A172 (cell line): ENCODE measurements at places on chromosomes 1 and 21. TPM values are rescaled to one million over a fixed set of nuclear protein-coding genes. Genes with fewer than 3 reads are reported as not detected.

TRIM67 gene
- total RNA-seq = 0.02 and 0.05 TPM in 2 replicates

CHRM3 gene
- 1.3 and 5.1 TPM in 2 replicates for total RNA-seq

BATF3 gene
- 1.6 and 2.1 TPM in 2 replicates for total RNA-seq

GART gene
- 149 and 187 TPM in 2 replicates for total RNA-seq

NEXN gene
- total RNA-seq = 4.0 and 5.6 TPM in 2 replicates

CHIA gene
- not detected in 2 replicates for total RNA-seq

PLEKHN1 gene
- total RNA-seq = 0.62 and 0.93 TPM in 2 replicates

AIRE gene
- not detected in 2 replicates for total RNA-seq

DNA sequence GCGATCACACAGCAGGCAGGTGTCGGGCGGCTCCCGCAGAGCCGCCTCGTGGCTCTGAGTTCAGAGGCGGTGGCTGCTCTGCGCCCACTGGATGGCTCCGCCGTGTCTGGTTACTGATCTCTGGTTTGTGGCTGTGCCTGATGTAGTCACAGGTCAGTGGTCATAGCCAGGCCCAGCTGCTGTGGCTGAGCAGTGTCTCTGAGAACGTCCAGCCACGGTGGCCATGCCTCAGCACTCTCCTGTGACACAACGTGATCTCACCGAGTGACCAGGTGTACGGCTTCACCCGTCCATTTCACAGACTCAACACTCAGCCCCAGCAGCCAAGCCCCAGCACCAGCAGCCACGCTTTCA is 61.2 kb downstream of the KCNN3 start:
- DNase-seq = no peak

- DNase-seq = no peak
Measured at GRCh38 chr1:918353-918752, 5.4 kb upstream of the SAMD11 start.

GRCh38 chr1:97190326-97190725 is 468.7 kb downstream of the PTBP2 start:
- peak; percentile 11 for DNase-seq

DNA sequence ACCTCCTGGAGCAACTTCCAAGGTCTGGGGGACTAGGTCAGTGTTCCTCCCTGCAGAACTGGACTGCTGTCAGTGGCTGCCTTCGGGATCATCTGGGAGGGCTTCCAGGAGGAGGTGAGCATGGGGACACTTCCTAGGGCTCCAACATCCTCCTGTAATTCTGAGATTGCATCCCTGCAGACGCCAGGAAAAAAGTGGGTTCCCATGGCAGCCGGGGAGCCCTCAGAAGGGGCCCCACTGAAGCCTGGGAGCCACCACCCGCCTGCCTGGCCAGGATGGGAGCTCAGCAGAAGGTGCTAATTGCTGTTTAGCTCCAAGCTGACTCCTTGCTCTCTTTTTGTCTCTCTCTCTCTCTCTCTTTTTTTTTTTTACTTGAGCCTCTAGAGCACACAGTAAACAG is 16.1 kb upstream of the ARF1 start:
- DNase-seq = no peak

- DNase-seq = no peak
Measured at GRCh38 chr1:248891758-248892157, 14.3 kb upstream of the PGBD2 start.

DNA sequence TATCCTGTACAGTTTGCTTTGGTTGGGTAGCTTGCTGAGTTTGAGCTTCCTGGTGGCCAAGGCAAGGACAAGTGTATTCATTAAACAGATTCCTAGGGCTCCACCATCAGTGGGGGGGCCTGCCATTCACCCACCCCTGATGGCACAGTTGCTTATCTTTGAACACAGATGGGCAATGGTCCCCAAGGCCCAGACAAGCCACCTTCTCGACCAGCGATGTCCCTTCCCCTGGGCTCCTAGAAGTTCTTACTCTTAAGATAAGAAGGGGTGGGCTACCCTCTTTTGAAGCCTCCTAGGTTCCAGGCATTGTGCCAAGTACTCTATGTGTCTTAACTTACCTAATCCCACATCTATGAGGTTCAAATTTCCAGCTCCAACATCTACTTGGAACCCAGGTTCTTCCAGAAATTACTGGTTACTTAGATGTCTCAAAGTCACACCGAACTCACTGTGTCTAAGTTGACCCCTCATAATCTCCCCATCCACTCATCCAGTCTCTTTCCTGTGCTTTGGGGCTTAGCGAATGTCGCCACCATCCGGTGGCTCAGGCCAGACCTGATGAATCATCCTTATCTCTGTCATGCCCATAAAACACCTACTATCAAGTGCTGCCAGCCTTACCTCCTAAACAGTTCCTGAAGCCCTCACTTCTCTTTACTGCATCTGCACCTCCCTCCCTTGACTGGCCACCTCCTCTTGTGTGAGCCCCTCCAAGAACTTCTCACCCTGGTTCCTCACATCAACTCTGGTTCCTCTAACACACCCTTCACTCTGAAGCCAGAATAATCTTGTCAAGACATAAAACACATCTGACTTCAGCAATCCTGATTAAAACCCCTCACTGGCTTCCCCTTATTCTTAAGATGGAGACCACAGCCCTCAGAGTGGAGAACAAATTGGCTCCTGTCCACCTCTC is 50.1 kb downstream of the KLHDC7A start:
- peak; percentile 54 for DNase-seq

DNA sequence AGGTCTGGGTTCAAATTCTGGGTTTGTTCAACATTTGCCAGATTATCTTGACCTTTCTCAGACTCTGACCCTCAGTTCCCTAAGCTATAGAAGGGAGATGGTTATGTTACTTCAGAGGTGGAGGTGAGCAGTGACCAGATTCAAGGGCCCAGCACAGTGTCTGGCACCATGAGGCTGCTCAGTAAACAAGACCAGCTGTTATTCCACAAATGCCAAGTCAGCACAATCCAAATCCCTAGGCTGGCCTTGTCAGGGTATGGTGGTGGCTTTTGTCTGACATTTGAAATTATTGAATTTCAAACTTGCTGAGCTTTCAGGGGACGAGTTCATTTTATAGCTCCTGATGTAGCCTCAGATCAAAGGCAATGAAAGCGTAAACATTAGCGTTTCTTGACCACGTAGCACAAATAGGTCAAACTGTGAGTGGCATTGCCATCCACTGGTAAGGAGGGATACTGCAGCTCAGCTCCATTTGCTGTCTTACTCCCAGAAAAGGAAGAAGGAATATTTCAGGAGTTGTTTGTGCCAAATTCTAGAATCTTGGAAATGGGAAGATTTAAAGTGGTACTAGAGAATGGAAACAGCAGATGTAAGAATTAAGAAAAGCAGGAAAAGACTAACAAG is 94.3 kb upstream of the EDN2 start:
- DNase-seq = peak; percentile 20

DNA sequence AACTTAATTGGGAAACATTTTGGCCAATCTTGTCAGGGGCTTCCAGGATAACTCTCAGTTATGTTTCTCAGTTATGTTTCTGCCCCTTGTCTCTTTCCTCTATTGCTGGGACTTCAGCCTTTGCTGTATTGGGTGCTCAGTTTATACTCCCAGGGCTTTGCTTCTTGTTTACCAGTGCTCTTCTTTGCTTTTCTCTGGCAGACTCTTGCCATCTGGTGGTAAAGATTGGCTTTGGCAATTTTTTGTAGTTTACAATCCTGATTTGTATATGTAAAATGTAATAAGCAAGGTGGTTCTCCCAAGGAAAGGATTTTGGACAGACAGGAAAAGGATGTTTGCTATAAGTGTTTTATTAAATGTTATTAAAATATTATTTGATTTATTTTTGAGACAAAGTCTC is 37.9 kb downstream of the FABP3 start:
- peak; percentile 25 for DNase-seq

GRCh38 chr21:39555911-39556590 is 56.7 kb upstream of the B3GALT5 start:
- no peak for DNase-seq

DNA sequence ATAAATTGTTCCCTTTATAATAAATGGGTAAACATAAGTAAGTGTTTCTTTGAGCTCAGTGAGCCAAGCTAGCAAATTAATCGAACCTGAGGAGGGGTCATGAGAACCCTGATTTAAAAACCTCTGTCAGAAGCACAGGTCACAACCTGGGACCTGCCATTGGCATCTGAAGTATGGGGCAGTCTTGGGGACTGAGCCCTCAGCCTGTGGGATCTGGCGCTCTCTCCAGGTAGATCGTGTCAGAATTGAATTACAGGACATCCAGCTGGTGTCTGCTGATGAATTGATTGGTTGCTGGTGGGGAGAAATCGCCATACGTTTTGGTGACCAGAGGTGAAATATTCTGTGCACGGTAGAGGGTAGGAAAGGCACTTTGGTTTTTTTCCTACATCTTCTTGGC is 17.5 kb downstream of the UCK2 start:
- DNase-seq = no peak
